ENCODE measurements at places on chromosomes 3 and 15.

DNA sequence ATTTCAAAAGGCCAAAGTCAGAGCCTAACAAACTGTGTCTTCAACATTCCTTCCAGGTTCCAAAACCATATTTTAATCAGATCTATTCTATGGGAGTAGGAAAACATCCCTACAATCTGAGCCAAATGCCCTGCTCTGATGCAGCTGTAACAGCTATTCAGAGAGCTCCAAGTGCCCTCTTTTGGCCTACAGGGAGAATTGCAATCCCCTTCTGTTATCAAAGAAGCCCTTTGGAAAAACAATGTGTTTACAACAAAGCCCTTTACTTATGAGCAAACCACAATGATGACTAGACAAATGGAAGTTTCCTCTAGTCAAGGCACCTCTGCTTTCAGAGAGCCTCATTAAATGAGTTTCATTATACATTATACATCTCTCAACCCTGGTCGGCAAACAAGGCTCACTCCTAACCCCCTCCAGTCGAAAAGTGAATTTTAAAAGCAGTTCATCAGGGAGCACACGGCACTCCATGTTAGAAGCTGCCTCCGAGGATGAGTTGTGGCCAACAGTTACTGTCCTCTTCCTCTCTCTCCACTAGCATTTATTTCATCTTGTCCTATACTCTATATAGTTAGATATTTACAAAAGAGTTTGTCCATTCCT is 42.6 kb upstream of the TMCO5A start:
- DNase-seq = peak; percentile 5

GRCh38 chr3:117754058-117754457 is 1044.5 kb downstream of the TUSC7 start:
- DNase-seq = no peak

DNA sequence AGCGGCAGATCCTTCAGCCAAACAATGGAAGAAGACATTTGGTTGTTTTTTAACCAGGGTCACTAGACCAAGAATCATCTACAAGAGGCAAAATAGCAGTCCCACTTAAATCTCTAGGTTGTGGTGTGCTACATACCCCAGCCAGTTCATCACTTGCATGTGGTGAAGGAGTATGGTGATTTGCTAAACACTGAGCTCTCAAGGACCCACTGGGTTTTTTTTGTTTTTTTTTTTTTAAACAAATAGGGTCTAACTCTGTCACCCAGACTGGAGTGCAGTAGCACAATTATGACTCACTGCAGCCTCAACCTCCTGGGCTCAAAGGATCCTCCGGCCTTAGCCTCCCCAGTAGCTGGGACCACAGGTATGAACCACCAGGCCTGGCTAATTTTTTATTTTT is 508.0 kb downstream of the FOXP1 start:
- no peak for DNase-seq

DNA sequence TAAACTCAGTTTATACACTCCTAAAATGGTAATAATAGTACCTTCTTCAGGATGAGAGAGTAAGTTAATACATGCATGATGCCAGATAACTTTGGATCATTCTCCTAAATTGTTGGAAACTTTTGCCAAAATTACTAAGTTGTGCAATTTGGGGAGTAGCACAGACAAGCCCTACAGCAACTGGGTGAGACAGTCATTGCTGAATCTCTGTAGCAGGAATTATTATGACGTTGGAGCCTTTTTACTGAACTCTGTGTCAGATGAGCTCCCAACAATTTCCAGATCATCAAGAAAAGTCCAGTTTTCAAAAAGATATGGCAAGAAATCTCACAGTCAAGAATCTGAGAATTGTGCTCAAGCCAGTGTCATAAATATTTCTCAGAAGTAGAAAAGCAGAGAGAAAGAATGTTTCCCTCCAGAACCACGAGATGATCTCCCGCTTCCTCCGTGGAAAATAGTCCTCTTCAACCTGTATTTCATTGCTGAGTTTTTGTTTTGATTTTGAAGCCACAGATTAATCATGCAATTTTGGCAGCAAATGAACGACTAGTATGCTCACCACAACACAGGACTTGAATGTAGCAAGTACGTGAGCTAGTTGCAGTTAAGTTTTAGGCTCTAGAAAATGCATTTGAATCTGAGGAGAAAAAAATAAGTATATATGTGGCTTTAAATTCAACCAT is 485.4 kb downstream of the CNTN6 start:
- DNase-seq = no peak

- no peak for DNase-seq
Observed at GRCh38 chr15:57150066-57150865, 226.0 kb upstream of the CGNL1 start.

DNA sequence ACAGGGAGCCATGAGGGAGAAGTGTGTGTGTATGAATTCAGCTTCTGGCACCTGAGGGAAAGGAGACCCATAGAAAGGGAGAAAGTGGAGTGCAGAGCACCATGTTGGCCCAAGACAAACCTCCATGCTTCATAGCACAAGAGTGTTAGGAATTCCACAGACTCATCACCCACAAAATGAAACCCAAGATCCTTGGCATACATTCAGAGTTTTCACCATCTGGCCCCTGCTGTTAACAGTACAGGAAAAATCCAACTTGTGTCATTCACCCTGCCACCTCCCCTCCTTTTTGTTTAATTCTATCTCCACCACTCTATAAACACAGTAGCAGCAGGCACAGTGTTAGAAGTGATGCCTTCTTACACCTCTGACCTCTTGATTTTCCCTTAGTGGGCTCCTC is 60.0 kb upstream of the MNS1 start:
- DNase-seq = no peak

DNA sequence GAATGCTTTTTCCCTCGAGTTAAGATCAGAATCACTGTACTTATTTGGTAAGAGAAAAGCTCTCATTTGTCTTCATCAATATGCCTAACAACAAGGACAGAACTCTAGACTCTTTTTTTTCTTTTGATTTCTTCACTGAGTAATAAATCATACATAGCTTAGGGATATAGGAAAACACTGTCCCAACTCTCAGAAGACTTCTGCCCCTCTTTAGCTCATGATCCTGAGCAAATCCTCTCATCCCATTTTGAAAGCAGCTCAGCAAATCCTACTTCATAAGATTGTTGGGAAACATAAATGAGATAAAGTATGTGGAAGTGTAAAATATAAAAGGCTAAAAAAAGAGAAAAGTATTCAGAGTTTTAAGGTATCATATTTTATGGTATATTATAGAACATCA is 141.7 kb downstream of the ATP8B4 start:
- no peak for DNase-seq

GRCh38 chr15:60939389-60939788 is 289.7 kb downstream of the RORA start:
- DNase-seq = no peak

- DNase-seq = no peak
Observed at GRCh38 chr3:8638994-8639658, 5.5 kb downstream of the SSUH2 start.

GRCh38 chr3:72102112-72102616 is 317.2 kb upstream of the PROK2 start:
- peak; percentile 27 for DNase-seq

- no peak for DNase-seq
Observed at GRCh38 chr15:86647810-86648440, 568.3 kb downstream of the AGBL1 start.

GRCh38 chr3:53624061-53624857 is 129.8 kb downstream of the CACNA1D start:
- DNase-seq = no peak
